Left kidney (tissue), 8 donors: ENCODE measurements at places on chromosomes 4 and X. TPM values are rescaled to one million over a fixed set of nuclear protein-coding genes. Genes with fewer than 3 reads are reported as not detected.

DNA sequence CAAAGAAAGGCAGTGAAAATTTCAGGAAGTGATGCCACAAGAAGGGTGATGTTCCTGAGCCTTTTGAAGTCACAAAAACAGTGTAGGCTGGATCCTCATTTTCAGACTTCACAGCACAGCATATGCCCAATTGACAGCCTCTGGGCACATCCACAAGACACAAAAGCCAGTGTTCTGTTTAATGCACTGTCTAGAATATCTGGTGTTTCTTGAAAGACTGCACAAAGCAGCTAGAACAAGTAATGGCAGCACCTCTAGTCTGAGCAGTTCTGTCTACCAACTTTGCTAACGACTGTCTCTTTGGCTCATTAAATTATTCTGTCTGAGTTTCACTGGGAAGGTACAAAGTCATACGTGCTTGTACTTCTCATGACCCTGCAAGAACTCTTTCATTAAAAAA, 417.1 kb upstream of the GALNT7 start:
- DNase-seq, result no peak

DNA sequence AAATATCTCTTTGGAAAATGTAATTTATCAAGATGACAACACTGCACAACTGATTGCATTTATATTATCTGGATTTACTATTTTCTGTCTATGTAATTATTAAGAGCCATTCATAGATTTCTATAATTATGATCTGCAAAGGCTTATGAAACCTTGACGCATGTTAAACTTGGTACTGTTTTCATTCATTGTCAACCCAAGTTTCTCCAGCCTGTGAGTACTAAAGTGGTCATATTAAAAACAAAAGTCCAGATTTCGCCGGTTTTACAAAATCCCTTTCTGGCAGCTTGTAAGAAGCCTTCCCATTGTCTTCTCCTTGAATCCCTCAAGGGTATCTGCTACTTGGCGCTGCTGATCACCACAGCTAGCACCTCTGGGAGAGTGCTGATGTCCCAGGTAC, 19.7 kb upstream of the GRPR start:
- DNase-seq, result no peak

- no peak for DNase-seq
Observed at GRCh38 chr4:52110171-52110570, 59.1 kb downstream of the SPATA18 start.

- no peak for DNase-seq
Observed at GRCh38 chrX:154321594-154321993, 26.0 kb downstream of the TKTL1 start.

DNA sequence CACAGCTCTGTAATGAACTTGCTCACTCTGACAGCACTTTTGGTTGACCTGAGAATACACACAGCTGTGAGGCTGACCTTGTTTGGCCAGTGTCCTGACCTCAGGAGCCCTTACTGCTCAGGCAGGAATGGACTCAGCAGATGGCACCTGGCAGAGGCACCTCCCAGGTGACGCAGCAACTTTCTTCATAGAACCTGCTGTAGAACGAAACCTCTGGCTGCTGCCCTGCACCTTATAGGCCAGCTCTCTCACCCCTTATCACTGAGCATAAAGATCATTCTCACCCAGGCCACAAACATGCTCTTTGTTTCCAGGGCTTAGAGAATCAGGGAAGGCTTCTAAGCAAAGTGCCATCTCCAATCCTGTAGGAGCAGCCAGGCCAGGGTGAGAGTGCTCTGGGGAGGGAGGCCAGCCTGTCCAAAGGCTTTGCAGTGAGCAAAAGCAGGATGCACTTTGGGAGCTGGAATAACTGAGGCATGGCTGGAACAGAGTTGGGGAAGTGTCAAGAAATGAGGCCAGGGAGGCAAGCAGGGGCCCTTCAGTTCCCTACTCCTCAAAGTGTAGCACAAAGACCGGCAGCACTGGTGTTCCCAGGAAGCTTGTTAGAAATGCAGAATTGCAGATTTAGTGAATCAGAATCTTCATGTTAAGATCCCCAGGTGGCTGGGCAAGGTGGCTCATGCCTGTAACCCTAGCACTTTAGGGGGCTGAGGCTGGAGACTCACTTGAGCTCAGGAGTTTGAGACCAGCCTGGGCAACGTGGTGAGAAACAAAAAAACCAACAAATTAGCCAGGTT, 13.3 kb upstream of the CENPU start:
- no peak for DNase-seq

- no peak for DNase-seq
Observed at GRCh38 chrX:11591723-11592346, 73.9 kb downstream of the ARHGAP6 start.

DNA sequence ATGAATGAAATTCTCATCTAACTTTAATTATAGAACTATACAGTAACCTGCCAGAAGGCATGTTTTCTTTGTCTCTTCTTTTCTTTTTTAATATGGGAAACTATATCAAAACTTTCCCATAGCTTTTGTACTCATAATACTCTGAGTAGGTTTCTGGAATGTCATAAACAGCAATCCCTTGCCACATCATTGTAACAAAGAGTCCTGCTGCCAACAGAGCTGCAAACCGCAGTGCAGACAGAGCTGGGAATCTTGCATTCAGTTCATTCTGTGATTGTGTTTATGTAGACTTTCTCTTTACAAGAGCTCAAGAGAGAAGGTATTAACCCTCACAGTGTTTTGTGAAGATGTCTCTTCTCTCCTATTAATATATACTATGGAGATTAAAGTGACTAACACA, 304.4 kb upstream of the SLIT2 start:
- no peak for DNase-seq

The F9 gene
- polyA plus RNA-seq, result not detected

The TRIM75 gene
- 0.10 TPM for polyA plus RNA-seq
